ENCODE measurements at places on chromosomes 4 and X.

DNA sequence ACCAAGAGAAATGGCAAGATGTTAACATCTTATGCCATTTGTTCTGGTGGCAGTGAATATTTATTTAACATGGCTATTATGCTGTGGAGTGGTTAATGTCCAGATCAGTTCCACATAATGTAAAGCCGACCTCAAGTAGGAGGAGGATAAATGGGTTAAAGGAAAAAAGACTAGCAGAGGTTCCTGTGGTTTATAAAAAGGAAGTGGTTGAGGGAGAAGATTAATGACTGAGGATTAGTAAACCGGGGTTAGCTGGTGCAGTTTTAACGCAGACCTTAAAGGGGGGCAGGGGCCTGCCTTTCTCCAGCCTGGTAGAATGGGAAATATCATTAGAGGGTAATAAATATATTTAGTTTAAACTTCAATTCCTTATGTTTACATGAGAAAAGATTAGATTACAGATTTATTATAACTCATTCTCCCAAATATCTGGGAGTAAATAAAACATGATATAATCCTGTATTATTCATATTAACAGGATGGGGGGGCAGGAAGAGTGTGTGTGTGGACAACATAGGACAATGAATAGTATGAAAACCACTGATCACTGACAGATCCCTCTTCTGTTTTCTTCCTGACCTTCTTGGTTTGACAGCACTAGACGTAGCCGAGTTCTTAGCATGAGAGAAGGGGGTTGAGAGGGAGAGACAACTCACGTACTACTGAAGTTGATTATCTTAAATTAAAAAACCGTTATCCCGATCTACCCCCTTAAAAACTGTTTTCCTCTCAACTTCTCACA, 124.1 kb upstream of the LIMCH1 start:
- DNase-seq: no peak

DNA sequence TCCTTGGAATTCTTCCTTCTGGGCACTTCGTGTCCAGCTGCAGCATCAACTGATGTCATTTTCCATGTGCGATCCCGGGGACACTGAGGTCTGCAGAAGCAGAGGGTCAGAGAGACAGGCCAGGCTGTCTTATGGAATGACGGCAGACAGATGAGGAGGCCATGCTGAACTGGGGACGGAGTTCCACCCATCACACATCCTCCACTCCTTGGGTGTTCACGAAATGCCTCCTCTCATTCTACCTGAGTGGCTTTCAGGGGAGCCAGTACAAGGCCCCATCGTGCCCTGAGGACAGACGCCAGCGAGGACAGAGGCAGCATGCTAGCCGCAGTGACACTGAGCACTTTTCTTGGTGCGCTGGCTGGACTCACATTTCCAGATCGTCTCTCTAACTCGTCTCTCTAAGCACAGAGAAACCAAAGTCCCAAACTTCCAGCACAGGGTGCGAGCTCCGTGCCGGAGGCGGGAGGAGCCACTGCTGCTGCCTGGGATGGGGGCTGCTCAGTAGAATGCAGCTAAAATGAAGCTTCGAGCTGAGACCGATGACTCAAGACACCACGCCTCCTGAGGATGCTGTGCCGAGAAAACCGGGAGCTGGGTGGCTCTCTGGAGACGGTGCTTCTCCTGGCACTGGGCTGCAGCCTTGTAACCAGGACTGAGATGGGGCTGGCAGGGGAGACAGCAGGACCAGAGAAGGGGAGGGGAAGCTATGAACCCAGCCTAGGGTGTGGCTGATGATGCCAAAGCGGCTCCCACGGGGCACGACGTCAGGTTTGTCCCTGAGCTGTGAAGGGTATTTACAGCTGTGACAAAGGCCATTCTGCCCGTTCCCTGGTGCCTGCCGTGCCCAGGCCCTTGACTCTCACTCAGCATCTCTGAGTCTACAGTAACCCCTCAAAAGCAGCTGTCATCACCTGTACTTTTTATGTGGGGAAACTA, 8.2 kb downstream of the ABLIM2 start:
- DNase-seq: no peak

DNA sequence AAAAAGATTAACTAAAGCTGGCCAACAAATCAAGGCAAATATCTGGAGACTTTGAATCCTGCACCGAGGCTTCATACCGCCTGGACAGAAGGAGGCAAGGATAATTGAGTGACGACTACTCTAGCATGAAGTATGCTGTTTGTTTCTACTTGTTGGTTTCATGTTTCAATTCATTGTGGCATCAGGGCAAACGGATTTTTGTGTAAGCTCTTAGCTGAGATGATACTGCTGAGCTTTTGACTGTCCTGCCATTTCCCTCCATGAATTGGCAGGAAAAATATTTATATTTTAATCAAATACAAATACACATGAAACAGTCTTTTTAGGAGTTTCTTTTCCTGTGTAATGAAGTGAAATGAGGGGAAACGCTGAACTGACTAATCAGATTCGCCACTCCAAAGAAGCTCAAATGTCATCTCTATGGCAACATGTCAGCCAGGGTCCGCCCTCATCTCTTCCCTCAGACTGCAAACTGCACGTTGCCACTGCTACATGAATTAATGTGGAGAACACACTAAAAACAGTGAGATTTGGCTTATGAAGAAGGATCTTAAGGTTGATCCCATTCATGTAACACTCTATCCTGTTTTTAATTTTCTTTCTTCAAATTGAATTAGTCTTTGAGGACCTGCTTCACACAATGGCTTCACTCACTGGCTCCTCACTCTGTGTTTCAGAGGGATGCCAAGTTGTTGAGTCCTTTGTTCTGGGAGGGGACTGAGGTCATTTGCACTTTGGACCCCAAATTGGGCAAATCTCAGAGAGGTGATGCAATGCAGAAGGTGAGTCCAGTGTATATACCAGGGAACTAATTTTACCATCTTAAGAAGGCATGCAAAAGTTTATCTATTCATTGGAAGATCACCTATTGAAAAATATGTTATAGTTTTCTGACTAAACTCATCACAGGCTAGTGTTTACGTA, 149.6 kb upstream of the MID1 start:
- no peak for DNase-seq

DNA sequence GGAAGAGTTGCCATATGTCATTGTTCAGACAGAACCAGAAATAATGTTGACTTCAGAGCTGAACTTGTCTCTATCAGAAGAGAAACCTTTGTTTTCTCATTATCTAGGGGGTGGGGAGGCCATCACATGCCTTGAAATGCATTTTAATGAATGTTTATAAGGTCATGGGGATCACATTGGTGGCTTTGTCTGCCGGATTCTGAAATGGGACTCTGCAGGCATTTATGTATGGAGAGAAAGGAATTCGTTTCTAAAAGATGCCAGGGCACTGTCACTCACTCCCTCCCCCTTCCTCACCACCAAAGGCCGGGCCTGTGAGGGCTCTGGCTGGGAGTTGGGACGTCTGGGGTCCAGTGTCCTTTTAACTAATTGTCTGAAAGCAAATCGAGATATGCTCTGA, 102.2 kb downstream of the MAMLD1 start:
- DNase-seq: no peak

DNA sequence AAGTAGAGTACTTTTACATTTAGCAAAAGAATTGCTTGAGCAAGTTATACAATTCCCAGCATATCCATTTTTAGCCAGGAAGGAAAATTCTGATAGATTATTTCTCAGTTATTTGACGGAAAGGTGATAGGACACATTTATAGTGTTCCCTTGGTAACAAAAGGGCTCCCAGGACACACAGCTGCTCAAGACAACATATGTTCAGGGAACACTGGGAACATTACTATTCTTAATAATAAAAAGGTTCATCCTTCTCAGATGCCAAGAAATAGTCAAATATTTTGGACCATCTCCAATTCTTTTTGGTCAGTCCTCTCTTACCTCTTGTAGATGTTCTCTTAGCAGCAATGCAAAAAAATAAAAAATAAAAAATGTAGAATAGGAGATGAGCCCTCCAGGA, 66.8 kb upstream of the SMAD1 start:
- no peak for DNase-seq

GRCh38 chr4:57243076-57243475, 132.9 kb upstream of the IGFBP7 start:
- DNase-seq: no peak

DNA sequence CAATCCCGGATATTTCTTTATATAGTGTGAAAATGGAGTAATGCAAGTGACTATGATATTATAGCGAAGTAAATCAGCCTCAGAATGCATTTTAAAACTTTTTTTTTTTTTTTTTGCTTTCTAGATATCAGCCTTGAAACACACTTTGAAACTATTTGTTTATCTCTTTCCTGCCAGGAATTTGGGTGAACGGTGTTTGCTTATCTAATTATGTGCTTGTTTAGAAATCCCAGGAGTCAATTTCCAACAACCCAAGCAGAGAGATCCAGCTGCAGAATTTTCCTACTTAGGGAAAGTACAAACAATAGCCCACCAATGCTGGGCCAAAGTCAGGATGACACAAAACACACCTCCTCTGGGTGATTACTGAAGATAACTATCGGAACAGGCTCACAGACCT, 958.8 kb downstream of the PCDH18 start:
- no peak for DNase-seq

DNA sequence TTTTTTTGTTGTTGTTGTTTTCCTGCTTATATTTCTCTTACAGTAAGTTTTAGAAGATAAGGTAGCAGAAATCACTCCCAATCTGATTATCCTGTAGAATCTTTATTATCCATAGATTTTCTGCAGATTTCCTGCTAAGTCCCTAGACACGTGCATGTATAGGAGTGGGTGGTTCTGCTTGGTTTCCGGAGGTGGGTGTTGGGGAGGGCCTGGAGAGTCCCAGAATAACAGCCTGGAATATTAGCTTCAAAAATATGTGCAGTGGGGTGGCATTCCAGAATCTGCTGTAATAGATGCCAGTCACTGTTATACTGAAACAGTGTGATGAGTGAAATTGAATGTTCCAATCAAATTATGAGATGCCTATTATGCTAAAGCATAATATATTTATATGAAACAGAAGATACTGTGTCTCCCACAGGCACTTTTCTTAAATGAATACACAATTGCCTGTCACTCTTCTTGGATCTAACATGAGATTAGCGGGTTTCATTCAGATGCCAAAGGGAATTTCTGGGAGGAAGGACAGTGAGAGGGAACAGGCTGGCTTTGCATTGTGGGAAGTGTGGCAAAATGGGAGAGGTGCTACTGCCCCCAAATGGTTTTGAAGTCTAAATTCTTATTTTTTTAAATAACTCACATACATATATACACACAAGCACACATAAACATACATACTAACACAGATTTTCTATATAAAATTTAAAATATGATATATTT, 37.6 kb downstream of the C4orf50 start:
- DNase-seq: no peak

- no peak for DNase-seq
Measured at GRCh38 chrX:38095971-38096529, 89.7 kb downstream of the SYTL5 start.

DNA sequence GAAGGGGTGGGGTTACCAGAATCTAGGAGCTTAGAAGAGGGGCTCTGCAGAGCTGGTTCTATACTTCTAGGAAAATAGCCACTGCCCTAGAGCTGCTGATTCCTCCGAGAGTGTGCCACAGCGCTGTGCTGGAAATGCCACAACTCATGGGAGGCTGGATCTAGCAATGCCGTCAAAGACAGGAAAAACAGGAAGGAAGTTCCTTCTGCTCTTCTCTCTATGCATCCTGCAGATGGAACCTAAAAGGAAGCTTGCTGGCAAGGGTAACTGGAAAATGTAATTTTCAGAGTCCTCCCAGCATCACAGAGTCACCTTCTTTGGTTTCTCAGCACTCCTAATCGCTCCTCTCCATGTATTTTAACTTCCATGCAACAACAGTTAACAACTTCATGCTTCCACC, 121.2 kb upstream of the TLL1 start:
- no peak for DNase-seq

DNA sequence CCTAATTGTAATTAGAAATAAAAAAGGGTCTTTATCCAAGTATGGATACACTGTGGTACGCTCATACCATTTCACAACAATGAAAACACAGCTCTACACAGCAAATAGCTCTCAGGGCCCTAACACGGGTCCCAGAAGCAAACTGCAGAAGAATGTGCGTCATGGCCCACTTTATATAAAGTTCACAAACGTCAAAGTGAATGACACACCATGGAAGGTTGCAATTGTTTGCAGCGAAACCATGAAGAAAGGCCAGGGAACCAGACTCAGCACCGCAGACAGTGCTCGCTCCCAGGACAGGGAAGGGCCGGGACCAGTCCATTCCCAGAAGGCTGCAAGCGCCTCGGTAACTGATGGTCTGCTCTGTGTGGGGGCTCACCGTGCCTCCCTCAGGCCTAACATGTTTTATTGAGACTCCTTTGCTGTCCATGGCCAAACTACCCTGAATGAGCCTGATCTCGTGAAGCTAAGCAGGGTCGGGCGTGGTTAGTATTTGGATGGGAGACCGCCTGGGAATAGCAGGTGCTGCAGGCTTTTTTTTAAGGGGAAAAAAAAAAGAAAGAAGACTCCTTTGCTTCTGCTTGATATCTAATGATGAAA, 47.8 kb downstream of the ACOX3 start:
- DNase-seq: no peak

- DNase-seq: no peak
Measured at GRCh38 chr4:116860891-116861290, 224.5 kb downstream of the TRAM1L1 start.

DNA sequence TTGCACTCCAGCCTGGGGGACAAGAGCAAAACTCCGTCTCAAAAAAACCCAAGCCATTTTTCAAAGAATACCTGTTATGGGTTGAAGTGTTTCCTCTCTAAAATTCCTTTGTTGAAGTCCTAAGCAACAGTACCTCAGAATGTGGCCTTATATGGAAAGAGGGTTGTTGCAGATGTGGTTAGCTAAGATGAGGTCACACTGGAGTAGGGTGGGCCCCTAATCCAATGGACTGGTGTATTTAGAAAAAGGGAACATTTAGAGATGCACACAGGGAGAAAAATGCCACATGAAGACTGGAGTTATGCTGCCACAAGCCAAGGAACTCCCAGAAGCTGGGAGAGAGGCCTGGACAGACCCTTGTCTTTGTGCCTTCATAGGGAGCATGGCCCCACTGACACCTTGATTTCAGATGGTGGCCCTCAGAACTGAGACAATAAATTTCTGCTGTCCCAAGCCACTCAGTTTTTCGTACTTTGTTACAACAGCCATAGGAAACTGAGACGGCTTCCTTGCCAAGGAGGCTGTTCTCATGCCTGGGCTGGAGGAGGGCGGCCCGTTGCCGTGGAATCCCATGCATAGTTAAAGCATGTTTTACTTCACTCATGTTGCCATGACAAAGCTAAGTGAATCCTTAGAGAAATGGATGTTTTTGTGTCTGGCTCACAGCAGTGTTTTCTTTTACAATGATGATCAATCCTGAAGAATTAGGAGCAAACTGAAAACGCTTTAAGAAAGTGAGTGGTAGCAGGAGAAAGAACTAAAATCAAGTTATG, 16.5 kb downstream of the TRAPPC2 start:
- no peak for DNase-seq

DNA sequence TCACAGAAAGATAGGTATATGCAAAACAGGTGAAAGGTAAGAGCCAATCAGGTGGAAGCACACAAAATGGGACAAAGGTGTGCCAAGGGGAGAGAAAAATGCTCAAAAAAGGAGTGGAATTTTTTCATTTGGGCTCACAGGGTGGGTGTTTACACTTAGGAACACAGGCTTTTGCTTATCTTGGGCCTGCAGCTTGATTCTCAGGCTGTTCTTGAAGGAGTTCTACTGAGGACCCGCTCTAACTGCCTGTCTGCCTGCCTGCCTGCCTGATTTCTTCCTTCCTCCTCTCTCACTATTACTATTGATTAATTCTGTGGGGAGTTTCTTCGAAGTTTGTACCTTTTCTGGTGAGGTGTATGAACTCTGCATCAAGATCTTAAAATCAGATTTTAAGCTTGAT, 120.3 kb upstream of the CTSO start:
- no peak for DNase-seq
